ENCODE measurements at places on chromosomes 5 and 9. TPM values are rescaled to one million over a fixed set of nuclear protein-coding genes. Genes with fewer than 3 reads are reported as not detected.

SLC34A3 gene
- not detected for total RNA-seq

SLC31A2 gene
- total RNA-seq, result 6.9 TPM

- no peak for DNase-seq
Observed at GRCh38 chr5:93034621-93035590, 546.1 kb downstream of the NR2F1-AS1 start.

- DNase-seq, result no peak
Observed at GRCh38 chr5:81859624-81860023, 108.7 kb upstream of the SSBP2 start.

Measured in Daoy (cell line).